ENCODE measurements at places on chromosomes 16 and 17.

- DNase-seq, result no peak
Measured at GRCh38 chr17:71709946-71710345, 410.9 kb upstream of the SOX9 start.

DNA sequence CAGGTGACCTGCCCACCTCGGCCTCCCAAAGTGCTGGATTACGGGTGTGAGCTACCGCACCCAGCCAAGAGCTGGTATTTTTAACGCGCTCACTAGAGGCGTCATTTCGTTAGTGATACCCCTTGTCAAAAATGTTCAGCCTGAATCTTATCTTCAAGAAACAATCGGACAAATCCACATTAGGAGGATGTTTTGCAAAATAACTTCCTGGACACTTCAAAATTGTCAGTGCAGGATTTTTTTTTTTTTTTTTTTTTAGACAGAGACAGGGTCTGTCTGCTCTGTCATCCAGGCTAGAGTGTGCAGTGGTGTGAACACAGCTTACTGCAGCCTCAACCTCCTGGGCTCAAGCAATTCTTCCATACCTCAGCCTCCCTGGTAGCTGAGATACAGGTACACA lies 63.0 kb downstream of the RMI2 start:
- peak; percentile 31 for DNase-seq

GRCh38 chr17:34886831-34887230 lies 74.4 kb downstream of the CCT6B start:
- no peak for DNase-seq

DNA sequence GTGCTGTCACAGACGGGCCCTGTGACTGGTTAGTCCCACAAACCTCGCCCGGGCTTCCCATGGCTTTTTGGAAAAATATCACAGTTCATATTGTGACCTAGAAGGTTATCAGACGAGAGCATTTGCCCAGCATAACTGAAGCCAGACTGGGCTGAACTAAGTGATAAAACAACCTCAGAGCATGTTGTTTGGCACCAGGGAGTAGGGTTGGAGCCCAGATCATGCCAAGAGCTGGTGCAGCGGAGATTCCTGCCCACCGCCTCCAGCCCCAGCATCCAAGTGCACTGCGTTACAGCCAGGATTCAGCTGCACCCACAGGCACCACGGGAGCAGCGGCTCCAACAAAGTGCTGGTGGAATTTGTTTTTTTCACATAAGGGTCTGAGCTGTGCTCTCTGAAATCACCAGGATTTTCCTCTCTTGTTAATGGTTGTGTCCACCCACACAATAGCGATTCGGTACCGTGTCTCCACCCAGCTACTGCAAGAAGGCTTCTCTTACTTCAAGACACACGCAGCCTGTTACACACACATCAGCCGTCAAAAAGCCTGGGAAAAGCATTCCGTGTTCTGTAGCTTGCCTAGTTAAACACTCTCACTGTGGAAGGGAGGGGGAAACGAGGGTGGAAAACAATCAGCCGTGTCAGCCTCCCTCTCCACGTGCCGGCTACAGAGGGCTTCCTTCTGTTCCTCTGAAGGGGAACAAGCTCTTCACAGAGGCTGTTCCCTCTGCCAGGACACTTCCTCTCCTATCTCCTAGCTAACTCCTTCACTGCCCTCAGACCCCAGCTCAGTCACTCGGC lies 273.8 kb downstream of the C16orf95 start:
- DNase-seq, result no peak

GRCh38 chr16:82824408-82824807 lies 197.6 kb downstream of the CDH13 start:
- DNase-seq, result no peak
